ENCODE measurements at places on chromosomes 11 and 22.
A peak's percentile ranks its signal among the peaks of the same experiment; 100 is the strongest.

DNA sequence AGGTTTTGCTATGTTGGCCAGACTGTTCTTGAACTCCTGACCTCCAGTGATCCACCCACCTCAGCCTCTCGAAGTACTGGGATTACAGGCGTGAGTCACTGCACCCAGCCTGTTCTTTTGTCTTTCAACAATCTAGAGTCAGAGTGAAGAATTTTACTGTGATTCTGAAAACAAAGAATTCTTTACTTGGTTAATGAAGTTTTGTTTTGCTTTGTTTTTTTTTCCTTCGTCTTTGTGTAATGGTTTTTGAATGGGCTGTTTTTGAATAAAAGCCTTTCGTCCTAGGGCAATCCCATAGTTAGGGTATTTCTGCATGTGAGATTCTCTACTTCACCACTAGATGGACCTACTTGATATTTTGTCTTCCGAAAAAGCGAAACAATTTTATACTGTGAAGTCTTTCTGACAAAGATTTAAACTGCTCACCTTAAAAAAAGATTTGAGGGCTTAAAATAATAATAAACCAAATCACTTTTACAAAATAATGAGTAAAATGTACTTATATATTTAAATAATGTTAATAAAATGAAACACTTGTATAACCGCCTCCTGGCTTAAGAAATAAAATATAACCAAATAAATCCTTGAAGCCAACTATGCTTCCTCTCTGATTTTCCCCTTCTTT is 43.4 kb upstream of the SC5D start:
- DNase-seq = peak; percentile 38

DNA sequence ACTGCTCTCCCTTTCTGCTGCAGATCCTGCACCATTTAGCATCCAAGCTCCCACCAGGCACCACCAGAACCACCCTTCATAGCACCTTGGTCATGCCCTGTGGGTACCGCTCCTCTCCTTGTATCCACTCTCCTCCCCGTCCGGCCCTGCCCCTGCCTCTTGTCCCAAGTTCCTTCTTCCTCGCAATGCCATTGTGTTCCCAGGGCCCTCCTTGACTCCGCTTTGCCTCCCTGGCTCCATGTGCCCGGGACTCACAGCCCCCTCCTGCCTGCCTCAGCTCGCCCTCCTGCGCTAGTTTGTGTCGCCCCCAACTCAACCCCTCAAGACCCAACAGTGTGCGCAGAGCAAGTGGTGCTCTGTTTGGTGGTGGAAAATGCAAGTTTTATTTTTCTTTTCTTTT is 10.8 kb downstream of the FADS2 start:
- no peak for DNase-seq

DNA sequence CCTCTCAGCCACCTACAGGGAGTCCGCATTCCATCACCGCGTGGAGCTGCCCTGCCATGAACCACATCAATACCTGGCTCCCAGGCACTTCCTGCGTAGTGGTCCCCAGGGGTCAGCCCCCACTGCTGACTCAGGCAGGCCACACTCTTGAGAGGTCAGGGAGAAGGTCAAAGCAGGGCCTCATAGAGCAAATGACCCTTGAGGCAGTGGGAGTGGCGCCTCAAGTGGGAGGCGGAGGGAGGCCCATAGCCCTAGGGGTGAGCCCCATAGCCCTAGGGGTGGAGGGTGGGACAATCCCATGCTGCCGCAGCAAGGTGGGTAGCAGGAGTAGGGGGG is 5.0 kb downstream of the PRDX5 start:
- DNase-seq = no peak

DNA sequence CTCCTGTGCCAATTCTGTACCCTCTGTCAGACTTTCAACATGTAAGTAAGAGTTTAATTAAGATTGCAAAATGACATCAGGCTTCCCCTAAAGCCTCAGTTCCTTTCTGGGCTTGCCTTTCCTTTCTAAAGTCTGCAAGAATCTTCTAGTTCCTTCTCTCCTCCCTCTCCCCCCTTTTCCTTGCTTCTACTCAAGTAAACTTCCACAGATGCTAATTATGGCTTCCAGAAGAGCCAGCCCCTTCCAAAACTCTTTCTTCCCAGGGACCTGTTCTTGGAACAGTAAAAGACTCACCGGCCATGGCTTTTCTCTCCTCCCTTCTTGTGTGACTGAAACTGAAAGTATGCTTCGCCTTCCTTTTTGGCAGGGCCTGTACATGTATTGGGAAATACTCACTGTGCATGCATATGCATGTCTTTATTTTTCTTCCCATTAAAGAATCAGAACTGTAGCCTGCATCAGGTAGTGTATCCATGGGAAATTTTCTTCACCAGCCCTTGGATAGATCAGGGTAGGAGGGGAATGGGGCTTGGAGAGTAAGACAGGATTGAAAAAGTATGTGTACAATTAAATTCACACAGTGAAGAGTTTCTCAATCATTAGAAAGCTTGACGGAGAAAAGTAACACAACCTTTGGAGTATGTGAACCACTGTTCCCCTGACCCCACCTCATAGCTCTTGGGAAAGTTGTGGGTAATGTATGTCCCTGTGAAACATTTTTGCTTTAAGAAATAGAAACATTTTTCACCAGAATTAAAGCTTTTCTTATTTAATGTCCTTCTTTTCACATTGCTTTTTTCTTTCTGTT is at the start of gene CASP1:
Gene CASP1, minus strand, starts transcription at position 332 of the 808 bp plus-strand sequence. Its CDS starts 31 bp downstream, at position 301.
- peak; percentile 83 for DNase-seq

DNA sequence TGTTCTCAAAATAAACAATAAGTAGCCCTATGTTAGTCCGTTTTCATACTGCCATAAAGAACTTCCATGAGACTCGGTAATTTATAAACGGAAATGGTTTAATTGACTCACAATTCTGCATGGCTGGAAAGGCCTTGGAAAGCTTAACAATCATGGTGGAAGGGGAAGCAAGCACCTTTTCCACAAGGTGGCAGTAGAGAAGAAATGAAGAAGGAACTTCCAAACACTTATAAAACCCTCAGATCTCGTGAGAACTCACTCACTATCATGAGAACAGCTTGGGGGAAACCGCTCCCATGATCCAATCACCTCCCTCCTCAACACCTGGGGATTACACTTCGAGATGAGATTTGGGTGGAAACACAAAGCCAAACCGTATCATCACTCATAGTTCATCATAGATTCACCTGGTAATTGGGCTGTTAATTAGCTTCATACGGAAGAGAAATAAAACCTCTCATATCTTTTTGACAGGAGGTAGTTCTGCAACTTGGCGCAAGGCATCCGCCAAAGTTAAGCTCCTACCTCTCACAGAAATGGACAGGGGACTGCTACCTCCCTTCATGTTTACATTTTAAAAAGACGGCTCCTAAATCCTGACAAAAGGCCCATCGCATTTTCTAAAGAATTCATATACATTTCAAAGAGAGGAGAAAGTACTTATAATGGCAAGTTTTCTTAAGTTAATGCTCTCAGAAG is 49.0 kb downstream of the MUC15 start:
- DNase-seq = no peak

GRCh38 chr22:26322179-26322905 is 106.7 kb upstream of the ASPHD2 start:
- DNase-seq = no peak

DNA sequence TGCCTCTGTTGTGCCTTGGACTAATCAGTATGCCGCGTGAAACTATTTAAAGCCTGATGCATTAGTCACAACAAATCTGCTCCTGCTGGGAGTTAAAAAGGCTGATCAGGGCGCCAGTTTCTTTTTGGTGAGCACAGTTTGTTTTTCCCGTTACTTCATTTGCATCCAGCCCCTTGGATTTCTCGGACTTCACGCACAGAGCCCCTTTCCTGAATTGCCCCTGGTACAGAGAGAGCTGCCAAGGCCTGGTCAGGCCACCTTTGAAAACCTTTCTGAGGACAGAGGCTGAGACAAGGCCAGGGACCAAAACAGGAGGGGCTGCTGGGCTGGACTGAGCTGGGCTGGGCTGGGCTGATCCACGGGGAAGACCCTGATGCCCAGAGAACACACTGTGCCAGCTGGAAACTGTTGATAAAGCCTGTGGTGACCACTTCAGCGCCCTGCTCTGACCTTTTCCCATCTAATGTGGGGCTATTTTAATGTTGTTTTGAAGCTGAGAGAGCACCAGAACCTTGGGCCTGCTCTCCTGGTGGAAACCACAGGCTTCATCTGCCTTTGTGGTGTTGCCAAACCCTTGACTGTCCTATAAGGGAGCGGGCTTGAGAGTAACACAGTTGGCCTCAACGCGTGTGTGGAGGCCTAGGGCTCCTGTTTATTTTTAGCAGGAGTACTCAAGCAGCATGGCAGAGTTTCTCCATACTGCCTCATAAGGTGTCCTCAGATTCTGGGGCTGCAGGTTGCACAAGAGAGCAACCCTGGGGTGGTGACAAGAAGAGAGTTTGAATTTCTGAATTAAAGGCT is 44.2 kb downstream of the NAV2 start:
- DNase-seq = no peak

DNA sequence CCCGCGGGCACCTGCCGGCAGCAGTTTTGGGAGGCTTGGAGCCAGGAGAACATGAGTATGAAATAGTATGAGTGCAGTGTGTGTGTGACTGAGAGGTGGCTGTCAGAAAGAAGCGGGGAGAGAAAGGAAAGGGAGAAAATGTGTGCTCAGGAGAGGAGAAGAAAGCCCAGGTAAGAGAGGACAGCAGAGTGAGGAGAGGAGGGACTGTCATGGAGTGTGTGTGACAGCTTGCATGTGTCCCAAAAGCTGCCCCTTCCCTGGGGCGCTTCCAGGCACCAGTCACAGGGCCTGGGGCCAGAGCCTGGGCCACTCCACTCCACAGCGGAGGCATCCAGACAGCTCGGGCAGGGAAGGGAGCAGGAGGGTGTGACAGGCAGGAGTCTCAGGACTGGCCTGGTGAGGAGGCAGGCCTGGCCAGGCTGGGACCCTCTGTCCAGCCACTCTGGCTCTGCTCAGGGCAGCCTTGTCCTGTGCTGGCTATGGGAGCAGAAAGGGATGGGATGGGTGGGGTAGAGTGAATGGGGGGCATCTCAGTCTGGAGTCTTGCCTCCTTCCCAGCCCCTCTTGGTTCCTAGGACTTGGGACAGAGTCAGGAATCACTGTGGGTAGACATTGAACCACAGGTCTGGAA is 949 bp downstream of the MMP11 start:
- DNase-seq = no peak

DNA sequence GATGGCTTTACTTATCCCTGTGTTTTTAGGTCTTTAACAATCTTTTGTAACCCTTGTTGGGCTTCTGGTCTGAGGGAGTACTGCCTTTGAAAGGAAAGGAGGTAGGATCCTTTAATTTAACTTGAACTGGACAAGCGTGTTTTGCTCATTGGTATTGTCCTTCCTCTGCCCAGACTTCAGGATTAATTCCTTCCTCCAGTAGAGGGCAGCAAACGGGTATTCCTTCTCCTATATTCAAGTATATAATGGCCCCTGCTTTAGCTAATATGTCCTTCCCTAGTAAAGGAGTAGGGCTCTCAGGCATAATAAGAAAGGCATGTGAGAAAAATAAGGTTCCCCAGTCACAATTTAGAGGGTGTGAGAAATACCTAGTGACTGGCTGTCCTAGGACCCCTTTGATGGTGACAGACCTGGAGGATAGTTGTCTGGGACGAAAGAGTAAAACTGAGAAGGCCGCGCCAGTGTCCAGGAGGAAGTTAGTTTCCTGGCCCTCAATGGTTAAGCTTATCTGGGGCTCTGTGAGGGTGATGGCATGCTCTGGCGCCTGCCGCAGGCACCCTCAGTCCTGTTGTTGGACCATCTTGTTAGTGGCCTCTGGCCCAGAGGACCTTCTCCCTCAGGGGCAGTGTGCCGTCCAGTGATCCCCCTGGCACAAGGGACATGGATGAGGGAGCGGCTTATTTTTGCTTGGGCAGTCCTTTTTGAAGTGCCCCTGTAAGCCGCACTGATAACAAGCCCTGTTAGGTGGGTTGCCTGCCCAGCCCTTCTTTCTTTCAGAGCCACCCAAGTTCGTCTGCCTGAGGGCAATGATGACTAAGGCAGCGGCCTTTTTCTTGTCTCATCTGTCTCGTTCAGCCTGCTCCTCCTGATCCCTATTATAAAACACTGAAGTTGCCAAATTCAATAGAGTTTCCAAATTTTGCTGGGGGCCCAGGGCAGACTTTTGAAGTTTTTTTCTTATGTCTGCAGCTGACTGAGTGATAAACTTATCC is 51.8 kb downstream of the C11orf71 start:
- peak; percentile 70 for DNase-seq

DNA sequence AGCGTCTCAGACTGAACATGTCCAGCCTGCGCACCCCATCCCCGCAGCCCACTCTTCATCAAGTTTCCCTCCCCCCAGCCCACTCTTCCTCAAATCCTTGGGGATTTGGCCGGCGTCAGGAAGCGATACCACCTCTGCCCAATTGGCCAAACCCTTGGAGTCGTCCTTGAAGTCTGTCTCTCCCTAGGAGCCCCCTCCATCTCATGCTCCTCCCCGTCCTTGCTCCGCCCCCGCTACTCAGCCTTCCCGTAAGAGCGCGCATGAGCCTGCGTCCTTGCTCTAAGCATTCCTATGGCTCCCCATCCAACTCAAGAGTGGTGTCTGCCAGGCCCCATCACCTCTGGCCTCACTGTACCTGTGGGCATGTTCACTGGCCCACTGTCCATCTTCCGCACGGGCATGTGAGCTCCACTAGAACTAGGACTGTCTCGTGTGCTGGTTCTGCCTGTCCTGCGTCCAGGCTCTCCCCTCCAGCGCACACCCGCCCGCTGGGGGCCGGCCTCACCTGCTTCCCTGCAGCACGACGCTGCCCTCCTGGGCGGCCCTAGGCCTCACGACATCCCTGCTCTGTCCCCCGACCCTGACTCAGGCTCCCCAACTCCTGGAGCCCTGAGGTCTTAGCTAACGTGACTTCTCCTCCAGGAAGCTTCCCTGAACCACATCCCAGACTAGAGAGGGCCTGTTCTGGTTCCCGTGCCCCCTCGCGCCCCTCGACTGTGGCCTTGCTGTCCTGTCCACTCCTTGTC is 30.5 kb upstream of the TTLL12 start:
- no peak for DNase-seq

DNA sequence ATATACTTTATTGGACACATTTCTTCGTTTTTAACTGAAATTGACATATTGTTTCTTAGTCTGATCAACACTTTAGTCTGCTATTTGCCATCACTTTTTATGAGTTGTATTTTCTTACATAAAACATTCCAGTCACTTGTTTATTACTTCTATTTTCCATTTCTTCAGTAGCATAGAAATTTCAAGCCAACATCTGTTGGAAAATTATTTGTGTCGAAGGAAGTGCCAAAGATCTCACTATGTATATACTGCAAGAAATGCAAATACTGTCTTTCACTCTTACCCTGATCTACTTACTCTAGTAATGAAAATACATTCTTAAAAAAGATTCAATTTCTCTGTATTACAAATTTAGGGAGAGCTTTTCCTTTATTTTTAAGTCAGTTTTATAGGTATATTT is 105.9 kb downstream of the SLC17A6 start:
- no peak for DNase-seq

Data from inflammatory macrophage (primary cell).